ENCODE measurements at places on chromosomes 1 and 21.

GRCh38 chr1:18091660-18092446 lies 15.7 kb upstream of the IGSF21 start:
- peak; percentile 61 for DNase-seq

- no peak for DNase-seq
Observed at GRCh38 chr1:59705466-59706302, 109.1 kb upstream of the HOOK1 start.

- no peak for DNase-seq
Observed at GRCh38 chr1:224523676-224524075, 89.1 kb upstream of the WDR26 start.

GRCh38 chr1:7458946-7459345 lies 312.1 kb upstream of the VAMP3 start:
- DNase-seq, result no peak

DNA sequence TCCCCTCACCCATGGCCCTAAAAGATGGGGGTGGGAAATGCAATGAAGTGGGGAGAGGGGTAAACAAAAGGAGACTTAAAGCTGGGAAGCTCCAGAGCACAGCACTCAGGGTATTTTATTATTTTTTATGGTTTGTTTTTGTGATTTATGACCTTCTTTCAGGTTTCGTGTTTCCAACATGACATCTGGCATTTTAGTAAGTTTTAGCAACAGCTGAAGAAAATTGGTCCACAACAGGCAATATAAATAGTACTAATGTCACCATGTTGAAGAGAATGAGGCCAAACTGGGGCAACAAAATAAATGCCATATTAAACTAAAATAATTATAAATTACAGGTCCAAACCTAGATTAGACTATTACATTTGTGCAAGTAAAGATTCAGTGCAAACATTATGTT lies 56.3 kb downstream of the TBX15 start:
- DNase-seq, result no peak

All from cardiac muscle cell (in vitro differentiated cells and primary cell).